ENCODE measurements at places on chromosomes 7 and 10.

GRCh38 chr10:12358863-12359564 lies 9.7 kb downstream of the CAMK1D start:
- DNase-seq, result no peak

GRCh38 chr10:113858541-113858940 lies 4.1 kb downstream of the NHLRC2 start:
- no peak for DNase-seq

DNA sequence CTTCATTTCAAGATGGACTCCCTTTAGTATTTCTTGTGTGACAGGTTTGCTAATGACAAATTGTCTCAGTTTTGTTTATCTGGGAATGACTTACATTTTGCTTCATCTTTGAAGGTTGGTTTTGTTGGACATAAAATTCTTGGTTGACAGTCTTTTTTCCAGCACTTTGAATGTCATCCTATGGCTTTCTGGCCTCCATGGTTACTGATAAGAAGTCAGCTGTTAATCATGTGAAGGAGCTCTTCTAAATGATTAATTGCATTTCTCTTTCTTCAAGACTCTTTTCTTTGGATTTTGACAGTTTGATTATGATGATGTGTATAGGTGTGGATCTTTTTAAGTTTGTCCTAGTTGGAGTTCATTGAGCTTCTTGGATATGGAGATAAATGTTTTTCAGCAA lies 26.9 kb upstream of the HHEX start:
- DNase-seq, result no peak

GRCh38 chr7:142391191-142391992 lies 133.5 kb upstream of the PRSS58 start:
- DNase-seq, result no peak

- DNase-seq, result no peak
Measured at GRCh38 chr7:98722402-98722801, 105.3 kb downstream of the NPTX2 start.

DNA sequence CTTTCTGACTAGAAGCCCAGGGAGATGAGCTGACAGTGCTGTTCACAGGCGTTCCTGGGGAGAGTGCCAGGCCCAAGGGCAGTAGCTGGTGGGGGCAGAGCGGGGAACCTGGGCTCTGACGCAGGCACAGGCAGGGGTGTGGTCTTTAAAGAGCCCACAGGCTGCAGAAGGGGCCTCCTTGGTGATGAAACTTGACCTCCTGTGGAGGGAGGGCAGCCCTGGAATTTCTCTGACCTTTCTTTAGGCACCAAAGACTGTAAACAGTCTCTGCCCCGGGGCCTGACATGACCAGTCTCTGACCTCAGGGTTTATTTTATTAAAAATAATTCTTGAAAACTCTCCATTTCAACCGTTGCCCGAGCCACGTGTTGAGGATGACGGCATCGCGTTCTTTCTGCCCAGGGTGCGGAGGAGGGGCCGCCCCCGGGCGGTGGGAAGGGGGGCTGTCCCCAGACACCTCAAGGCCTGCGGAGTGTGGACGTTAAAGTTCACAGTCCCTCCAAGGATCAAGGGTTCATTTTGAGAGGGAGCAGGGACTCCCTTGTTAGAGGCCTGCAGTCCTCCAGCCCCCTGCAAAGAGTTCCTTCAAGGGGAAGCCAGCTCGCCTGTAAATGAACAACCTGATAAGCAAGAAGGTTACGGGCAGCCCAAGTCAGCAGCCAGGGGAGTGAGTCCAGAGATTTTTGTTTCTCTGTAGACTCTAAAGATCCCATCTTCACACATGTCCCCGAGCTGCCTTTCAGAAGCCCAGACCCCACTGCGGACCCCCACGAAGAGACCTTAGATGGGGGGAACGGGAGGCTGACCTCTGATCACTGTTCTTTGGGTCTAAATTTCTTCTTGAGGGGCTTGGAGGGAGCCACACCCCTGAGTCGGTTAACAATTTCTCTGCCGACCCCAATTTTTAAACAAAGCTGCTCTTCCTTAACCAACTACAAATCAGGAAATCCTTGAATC lies 128.9 kb downstream of the VIPR2 start:
- no peak for DNase-seq

DNA sequence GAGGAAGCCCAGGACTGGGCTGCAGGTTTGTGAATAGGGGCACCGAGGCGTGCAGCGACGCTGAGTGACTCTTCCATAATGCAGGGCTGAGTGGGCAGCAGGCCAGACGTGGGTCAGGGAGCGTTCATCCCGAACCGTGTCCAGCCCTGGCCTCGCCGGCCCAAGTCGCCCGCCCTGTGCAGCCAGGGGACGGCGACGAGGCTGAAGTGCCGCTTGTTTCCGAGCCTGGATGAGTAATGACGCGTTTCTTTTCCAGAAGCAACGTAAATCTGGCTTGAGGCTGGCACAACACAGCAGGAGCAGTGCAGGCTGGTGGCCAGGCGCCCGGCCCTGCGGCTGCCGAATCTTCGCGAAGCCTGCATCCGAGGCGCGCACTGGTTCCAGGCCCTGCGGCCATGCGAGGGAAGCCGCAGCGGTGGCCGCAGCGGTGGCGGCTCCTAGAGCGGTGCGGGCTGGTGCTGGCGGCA lies 74.0 kb upstream of the SEC61G start:
- DNase-seq, result no peak

DNA sequence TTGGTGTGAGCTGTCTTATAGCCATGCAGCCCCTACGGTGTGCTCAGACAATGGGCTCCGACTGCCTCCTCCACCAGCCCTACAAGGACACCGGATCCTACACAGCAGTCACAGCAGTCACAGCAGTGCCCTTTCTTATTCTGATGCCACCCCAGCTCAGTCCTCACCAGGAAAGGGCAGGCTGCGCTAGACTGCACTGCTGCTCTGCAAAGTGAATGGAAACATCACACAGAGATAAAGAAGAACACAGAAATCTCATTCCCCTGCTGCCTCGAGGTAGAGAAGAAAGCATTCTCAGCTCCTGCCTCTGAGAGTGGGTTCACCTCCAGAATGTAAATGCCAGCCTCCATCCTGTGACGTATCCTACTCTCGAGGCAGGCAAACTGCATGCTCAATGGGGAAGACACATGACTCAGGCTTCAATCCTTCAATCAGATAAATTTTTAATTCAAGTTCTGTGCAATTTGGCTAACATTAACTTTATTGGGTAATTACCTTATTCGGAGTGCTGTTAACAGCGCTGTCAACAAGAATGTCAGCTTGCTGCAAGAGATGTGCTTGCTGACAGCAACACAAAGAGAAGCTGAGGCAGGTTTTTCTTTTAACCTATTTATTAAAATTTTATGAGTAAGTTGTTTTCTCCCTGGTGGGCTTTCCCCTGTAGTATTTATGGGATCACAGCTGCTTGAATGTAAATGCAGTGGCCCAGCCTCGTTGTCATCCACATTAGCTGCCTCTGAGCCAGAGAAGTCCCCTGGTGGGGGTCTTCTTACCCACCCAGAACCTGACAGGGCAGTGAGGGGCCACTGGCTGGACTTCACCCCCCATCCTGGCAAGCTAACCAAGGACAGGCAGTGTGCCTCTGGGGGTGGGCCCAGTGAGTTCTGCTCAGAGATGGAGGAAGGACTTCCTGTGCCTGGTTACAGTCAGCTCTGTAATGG lies 241.3 kb upstream of the KMT2E start:
- DNase-seq, result no peak

DNA sequence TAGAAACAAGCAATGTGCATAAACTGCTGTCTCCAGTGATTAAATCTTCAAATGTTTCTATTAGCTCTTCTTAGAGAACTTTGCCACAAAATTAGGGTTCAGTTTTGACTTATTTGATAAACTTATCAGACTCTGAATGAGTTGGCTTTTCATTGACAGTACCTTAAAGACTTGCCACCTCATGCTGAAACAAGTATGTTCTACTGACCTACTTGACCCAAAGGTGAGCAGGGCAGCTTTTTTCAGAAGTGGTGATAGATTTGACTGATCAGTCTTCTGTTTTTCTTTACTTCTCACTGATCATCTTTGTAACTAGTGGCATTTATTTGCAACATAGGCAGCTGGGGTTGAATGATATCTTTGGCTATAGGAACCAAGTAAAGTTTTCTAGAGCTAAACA lies 7.8 kb downstream of the ZNF277 start:
- no peak for DNase-seq

Measured in GM04503 (cell line).